ENCODE measurements at places on chromosomes 1 and 21. TPM values are rescaled to one million over a fixed set of nuclear protein-coding genes. Genes with fewer than 3 reads are reported as not detected.
A peak's percentile ranks its signal among the peaks of the same experiment; 100 is the strongest.

ANKRD34A gene
- 0.42 TPM for total RNA-seq

LCK gene
- total RNA-seq, result 188 TPM

KCNA3 gene
- 112 TPM for total RNA-seq

TESK2 gene
- total RNA-seq, result 2.8 TPM

VASH2 gene
- total RNA-seq, result 0.17 TPM

INAVA gene
- total RNA-seq, result not detected

DNA sequence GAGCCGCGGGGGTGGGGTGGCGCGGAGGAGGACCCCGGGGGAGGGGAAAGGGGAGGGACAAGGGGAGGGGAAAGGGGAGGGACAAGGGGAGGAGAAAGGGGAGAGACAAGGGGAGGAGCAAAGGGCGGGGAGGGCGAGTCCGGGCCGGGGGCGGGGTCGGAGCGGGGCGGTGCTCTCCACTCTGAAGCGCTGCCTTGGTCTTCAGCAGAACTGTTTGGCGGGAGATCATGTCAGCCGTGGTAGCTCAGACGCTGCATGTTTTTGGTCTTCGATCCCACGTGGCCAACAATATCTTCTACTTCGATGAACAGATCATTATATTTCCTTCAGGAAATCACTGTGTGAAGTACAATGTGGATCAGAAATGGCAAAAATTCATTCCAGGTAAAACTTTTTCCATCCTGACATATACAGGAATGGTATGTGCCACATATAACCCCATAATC is 420 bp downstream of the CFAP57 start:
- DNase-seq, result peak; percentile 83
- H3K27ac ChIP-seq, result no peak overlapping the region
- peaks cover 14% of the 10 kb centered on the region for H3K4me1 ChIP-seq
- H3K4me3 ChIP-seq, result peak overlapping the region; percentile 93
- H3K36me3 ChIP-seq, result peaks cover 28% of the 10 kb centered on the region

DNA sequence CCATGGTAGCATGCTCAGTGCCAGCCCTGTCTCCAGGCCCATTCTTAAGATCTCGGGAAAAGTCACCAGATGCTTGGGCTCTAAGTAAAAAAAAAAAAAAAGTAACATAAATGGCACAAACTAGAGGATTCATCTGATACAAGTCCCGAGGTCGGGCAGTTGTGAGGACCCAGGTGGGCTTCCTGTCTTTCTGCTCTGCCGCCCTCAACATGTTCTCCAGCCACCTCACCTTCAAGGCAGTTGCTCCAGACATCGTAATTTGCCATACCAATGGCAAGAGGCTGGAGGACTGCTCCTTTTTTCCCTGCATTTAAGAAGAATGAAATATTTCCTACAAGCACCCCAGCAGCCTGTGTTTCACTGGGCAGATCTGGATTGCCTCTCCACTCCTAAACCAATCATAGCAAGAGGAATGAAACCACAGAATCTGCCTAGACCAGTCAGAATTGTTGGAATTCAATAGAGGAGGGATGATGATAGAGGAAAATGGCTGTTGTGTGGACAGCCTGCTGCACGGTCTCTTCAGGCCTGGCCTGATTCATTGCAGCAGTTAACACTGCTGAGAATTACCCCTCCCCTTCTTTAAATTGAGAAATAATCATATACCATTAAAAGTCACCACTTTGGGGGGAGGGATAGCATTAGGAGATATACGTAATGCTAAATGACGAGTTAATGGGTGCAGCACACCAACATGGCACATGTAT is 5.4 kb downstream of the HMGN2 start:
- no peak overlapping the region for H3K4me3 ChIP-seq
- no peaks in the 10 kb centered on the region for H3K27me3 ChIP-seq
- peaks cover 15% of the 10 kb centered on the region for H3K4me1 ChIP-seq
- DNase-seq, result no peak
- peaks cover 47% of the 10 kb centered on the region for H3K36me3 ChIP-seq

DNA sequence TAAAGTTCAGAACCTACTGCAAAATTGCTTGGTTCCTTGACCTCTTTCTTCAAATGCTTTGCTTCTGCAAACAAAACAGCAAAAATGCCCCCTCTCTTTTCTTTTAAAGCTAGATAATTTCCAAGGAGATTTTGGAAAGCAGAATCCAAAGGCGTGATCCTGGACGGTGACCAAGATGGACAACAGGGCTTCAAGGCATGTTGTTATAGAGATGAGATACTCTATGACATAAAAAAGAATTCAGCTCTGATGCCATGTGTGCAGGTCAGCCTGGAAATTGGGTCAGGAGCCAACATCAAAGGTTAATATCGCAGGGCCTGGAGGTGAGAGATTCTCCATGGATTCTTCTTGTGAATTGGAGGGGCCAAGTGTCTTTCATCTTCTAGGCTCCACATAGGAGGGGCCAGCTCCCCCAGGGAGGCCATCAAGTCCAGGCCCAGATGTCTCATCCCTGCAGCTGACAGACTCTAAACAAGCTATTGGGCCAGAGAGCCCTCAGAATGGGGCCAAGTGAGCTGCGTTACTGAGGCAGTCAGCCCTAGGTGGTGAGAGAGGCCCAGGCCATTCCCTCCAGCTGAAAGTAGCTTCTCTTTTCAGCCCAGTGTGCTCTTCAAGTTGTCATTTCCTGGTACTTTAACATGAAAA is 45.5 kb downstream of the NMNAT2 start:
- H3K36me3 ChIP-seq, result no peaks in the 10 kb centered on the region
- no peak overlapping the region for H3K27ac ChIP-seq
- no peaks in the 10 kb centered on the region for H3K4me1 ChIP-seq
- H3K4me3 ChIP-seq, result no peak overlapping the region
- H3K27me3 ChIP-seq, result peaks cover 6% of the 10 kb centered on the region
- DNase-seq, result no peak

DNA sequence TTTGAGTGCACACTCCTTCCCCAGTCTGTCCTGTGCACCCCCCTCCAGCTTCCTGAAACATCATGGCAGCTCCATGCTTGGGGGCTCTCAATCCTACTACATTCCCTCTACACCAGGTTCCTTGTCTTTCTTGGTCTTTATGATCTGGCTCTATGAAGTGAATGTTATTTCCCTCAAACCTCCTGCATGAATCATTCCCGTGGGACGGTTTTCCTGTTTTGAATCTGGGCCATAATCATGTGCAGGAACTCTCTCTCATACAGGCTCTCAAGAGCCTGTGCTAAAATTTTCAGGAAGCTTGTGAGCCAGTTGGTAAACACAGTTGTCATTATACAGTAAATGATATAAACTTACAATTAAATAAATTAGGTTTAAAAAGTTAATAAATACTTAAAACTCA is 89.8 kb upstream of the KCNE2 start:
- no peak overlapping the region for H3K4me3 ChIP-seq
- no peaks in the 10 kb centered on the region for H3K27me3 ChIP-seq
- no peaks in the 10 kb centered on the region for H3K4me1 ChIP-seq
- no peak for DNase-seq
- H3K27ac ChIP-seq, result no peak overlapping the region
- no peaks in the 10 kb centered on the region for H3K36me3 ChIP-seq

GRCh38 chr1:96660503-96660902 is 61.1 kb upstream of the PTBP2 start:
- H3K36me3 ChIP-seq, result no peaks in the 10 kb centered on the region
- H3K27me3 ChIP-seq, result no peaks in the 10 kb centered on the region
- DNase-seq, result no peak
- no peak overlapping the region for H3K27ac ChIP-seq

GRCh38 chr1:234856845-234857245 is 246.9 kb upstream of the IRF2BP2 start:
- no peak overlapping the region for H3K27ac ChIP-seq
- H3K36me3 ChIP-seq, result no peaks in the 10 kb centered on the region
- no peak for DNase-seq
- H3K27me3 ChIP-seq, result no peaks in the 10 kb centered on the region

DNA sequence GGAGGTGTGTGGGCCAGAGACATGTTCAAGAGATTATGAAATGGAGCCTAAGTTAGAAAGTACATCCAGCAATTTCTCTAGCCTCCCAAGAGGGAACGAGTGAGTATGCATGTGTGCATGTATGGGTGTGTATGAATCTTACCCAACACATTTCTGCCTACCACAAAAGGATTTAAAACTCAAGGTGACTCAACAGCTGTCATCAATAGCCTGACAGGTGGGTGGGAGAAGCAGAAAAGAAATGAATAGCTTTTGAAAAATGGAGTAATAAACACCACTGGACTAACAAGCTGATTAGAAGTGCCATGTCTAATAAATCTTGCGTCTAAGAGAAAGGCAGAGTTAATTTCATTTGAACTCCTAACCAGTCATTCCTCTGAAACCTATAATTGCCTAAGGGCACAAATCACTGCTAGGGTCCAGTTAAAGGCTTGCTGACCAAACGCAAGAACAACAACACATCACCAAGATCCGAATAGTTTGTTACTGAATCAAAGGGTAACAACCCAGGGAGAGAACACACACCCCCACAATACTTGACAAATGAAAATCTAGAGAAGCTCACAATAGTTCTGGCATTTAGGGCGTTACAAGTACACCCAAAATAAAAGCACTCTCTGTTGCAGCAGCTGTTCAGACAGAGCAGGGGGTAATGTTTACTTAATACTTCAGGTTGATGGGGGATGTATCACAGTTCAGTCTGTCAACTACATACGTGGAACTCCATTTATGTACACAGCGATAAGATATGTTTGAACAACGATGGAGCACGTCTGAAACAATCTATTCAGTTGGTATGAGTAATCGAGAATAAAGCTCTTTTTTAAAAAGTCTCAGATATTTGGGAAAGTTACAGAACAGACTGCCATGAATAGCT is 1.4 kb downstream of the KIAA0319L start:
- peak overlapping the region; percentile 98 for H3K4me3 ChIP-seq
- peaks cover 30% of the 10 kb centered on the region for H3K36me3 ChIP-seq
- H3K27ac ChIP-seq, result no peak overlapping the region
- no peak for DNase-seq

- H3K27ac ChIP-seq, result no peak overlapping the region
- no peaks in the 10 kb centered on the region for H3K4me1 ChIP-seq
- no peak overlapping the region for H3K4me3 ChIP-seq
- DNase-seq, result no peak
- H3K27me3 ChIP-seq, result no peaks in the 10 kb centered on the region
These were observed 65.6 kb downstream of the NCAM2 start for GRCh38 chr21:21063828-21064227.

- H3K4me1 ChIP-seq, result no peaks in the 10 kb centered on the region
- DNase-seq, result no peak
- H3K36me3 ChIP-seq, result no peaks in the 10 kb centered on the region
- H3K27me3 ChIP-seq, result no peaks in the 10 kb centered on the region
These were observed 58.0 kb upstream of the RAB3GAP2 start for GRCh38 chr1:220330265-220330664.

DNA sequence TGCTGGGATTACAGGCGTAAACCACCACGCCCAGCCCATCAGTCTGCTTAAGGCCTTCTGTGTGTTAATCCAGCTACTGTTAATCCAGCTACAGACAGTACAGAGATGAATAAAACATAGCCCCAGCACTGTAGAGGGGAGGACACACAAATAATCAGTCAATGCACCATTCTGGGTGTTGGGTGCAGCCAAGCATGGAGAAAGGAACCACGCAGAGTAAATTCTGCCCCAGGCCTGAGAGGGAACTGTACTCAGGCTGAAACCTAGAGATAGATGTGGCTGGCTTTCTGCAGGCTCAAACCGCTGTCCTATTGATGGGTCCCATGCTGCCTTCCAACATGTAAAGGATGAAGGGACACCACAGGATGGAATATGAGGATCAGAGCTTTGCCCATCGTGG is 136.8 kb upstream of the IGSF21 start:
- no peaks in the 10 kb centered on the region for H3K27me3 ChIP-seq
- H3K4me3 ChIP-seq, result no peak overlapping the region
- H3K4me1 ChIP-seq, result no peaks in the 10 kb centered on the region
- no peaks in the 10 kb centered on the region for H3K36me3 ChIP-seq

GRCh38 chr1:20081353-20081810 is 11.4 kb downstream of the PLA2G5 start:
- no peak overlapping the region for H3K27ac ChIP-seq
- H3K27me3 ChIP-seq, result peaks cover 9% of the 10 kb centered on the region
- DNase-seq, result no peak
- H3K4me1 ChIP-seq, result peaks cover 8% of the 10 kb centered on the region

DNA sequence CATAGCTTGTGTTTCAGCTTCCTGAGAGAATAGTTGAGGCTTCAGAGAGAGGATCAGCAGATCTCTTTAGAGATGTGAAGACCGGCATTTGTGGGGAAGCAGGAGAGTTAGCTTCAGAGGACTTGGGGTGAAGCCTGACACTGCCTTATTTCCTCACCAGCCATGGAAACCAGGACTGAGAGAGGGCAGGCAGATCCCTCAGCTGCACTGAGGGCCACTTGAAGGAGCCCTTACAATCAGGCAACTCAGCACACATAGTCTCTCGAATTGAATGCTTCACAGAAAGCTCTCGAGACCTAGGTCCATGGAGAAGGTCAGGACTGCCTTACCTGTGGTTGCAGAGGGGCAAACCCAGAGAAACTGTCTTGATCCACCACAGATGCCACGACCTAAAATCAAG is 19.8 kb downstream of the NCF2 start:
- H3K27me3 ChIP-seq, result no peaks in the 10 kb centered on the region
- no peak overlapping the region for H3K4me3 ChIP-seq
- H3K36me3 ChIP-seq, result no peaks in the 10 kb centered on the region
- no peak for DNase-seq
- no peak overlapping the region for H3K27ac ChIP-seq
- peaks cover 4% of the 10 kb centered on the region for H3K4me1 ChIP-seq

DNA sequence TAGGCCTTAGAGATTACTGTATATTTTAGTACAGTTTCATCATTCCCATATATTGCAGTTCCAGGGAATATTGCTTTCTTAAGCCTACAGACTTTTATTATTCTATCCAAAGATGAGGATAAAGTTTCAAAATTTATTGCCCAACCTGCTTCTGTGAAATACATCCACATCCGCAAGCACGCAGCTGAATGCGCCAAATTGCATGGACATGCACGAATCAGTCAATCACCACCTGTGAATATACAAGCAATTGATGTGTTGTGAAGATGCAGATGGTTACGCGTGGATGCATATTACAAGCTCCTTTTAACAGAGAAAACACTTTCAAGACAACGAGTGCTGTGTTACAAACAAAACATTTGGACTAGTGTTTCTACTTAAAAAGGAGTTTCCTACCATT is 577.8 kb upstream of the PLXNA2 start:
- H3K27ac ChIP-seq, result no peak overlapping the region
- no peak overlapping the region for H3K4me3 ChIP-seq
- H3K27me3 ChIP-seq, result no peaks in the 10 kb centered on the region

GRCh38 chr21:33051925-33052324 is 18.0 kb upstream of the OLIG1 start:
- no peak overlapping the region for H3K4me3 ChIP-seq
- no peak for DNase-seq
- H3K4me1 ChIP-seq, result no peaks in the 10 kb centered on the region
- H3K36me3 ChIP-seq, result no peaks in the 10 kb centered on the region
- no peak overlapping the region for H3K27ac ChIP-seq
- H3K27me3 ChIP-seq, result peaks cover 6% of the 10 kb centered on the region

DNA sequence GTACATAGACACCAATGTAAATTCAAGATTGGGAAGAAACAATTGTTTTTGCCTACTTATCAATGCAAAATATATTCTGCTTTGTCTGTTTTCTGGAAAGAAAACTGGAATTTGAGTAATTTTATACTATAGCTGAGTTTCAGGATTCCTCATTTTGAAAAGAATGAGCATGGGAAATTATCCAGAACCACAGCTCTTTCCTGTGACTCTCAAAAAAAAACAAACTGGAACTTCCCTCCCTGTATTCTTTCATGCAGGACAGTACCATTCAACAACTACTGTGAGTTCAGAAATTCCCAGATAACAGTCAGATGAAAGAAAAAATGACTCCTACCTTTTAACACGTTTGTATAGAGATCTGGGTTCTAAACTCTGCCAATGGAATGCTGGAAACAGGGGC is 372.4 kb downstream of the TGFB2 start:
- H3K27ac ChIP-seq, result no peak overlapping the region
- no peaks in the 10 kb centered on the region for H3K4me1 ChIP-seq
- no peak overlapping the region for H3K4me3 ChIP-seq
- H3K36me3 ChIP-seq, result no peaks in the 10 kb centered on the region
- no peaks in the 10 kb centered on the region for H3K27me3 ChIP-seq
